ENCODE measurements at places on chromosomes 2 and 18.

GRCh38 chr2:76946631-76947145 lies 575.5 kb downstream of the LRRTM4 start:
- DNase-seq = no peak

GRCh38 chr2:40592218-40592617 lies 140.3 kb upstream of the SLC8A1 start:
- no peak for DNase-seq

DNA sequence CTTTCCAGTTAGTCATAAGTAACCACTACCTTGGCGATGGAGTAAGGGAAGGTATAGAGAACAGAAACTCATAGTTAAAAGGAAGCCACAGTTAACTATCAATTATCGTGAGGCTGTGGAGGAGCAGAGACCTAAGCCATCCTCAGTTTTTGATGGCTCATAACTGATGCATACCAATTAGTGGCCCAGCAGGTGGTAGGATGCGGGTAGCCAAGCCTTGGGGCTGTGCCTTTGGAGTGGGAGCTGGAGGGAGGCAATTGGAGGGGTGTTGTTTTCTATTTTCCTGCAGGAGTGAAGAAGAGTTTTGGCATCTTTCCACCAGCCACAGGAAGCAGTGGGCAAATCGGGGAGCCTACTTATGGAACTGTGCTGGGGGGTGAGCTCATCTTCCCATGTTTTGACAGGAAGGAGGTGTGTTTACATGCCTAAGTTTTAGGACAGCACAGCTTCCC lies 194.8 kb downstream of the TPGS2 start:
- no peak for DNase-seq

GRCh38 chr18:71665131-71665530 lies 879.0 kb downstream of the CBLN2 start:
- DNase-seq = no peak

- no peak for DNase-seq
Observed at GRCh38 chr2:181123798-181124231, 143.4 kb downstream of the UBE2E3 start.

- no peak for DNase-seq
Observed at GRCh38 chr2:145284551-145284950, 764.6 kb upstream of the ZEB2 start.

DNA sequence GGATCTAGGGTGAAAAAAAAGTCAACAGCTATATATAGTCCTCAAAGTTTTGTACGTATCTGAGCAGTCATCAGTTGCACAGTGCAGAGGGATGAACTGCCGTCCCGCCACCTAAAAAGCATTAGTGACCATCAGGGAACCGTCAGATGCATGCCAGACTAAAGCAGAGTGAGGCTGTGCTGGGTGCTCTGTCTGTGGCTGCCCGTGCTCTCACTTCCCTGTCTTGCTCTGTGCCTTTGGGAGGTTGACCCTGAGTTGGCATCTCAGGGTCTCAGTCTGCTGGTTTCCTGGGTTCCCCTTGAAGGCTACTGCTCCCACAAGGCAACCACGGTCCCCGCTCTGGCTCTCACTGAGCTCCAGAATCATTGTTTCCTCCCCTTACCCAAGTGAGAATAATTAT lies 11.1 kb downstream of the CLUL1 start:
- DNase-seq = no peak

GRCh38 chr2:30260941-30261340 lies 29.6 kb downstream of the LBH start:
- DNase-seq = no peak

GRCh38 chr18:22872900-22873537 lies 60.1 kb upstream of the RBBP8 start:
- DNase-seq = no peak

DNA sequence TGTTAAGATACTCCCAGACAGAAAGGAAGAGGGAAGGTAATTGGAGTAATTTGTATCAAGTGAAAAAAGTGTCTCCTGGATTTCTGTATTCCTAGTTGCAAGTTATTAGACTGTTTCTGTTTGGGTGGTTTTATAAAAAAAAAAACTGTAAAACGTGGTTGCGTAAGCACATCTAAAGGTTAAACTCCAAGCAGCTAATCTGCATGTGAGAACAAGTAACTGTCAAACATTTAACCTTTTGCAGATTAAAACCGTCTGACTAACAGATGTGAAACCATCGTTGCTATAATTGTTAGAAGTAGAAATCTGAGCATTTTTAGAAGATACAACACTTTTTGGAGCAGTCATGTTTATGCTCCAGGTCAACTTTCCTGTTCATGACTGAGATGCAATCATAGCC lies 72.3 kb downstream of the AFF3 start:
- no peak for DNase-seq

- no peak for DNase-seq
Observed at GRCh38 chr2:29317077-29317517, 201.9 kb downstream of the CLIP4 start.

DNA sequence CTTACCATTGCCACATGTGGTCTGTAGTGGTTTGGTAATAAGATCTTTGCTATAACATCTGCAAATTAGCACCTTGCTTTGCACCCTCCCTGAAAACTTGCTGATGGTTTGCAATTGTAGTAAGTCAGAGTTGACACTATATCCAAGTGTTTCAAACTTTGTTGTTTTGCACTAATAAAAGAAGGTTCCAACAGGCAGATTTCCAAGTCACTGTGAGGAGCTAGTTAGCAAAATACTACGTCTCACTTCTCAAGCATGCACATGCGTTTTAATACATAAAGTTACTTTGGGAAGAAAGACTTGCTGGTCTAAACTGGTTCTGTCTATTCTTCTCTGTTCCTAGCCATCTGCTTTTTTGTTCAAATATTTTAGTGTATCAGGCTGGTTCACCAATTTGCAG lies 103.7 kb upstream of the ZNF521 start:
- DNase-seq = no peak

DNA sequence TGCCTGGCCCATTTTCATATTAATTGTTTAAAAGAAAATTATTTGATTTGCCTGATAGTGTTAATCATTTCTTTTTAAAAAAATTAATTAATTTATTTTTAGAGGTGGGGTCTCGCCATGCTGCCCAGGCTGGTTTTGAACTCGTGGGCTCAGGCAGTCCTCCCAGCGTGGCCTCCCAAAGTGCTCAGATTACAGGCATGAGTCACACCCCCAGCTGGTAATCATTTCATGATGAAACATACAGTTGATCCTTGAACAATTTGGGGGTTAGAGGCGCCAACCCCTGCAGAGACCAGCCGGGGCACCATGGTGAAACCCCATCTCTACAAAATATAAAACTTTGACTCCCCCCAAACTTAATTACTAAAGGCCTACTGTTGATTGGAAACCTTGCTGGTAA lies 7.9 kb downstream of the GPN1 start:
- no peak for DNase-seq

- DNase-seq = no peak
Observed at GRCh38 chr2:3649581-3649980, 8.4 kb upstream of the ALLC start.

- no peak for DNase-seq
Observed at GRCh38 chr2:219887870-219888269, 260.4 kb downstream of the SLC4A3 start.

DNA sequence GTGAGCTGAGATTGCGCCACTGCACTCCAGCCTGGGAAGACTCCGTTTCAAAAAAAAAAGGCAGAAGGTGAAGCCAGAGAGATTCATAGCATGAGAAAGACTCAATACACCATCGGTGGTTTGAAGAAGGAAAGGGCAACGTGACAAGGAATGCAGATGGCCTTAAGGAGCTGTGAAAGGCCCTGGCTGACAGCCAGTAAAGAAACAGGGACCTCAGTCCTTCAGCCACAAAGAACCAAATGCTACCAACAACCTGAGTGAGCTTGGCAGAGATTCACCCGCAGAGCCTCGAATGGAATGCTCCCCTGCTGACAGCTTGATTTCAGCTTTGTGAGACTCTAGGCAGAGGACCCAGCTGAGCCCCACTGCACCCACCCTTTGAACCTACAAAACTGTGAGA lies 154.9 kb upstream of the NDUFV2 start:
- no peak for DNase-seq

GRCh38 chr18:13245481-13246000 lies 27.0 kb downstream of the LDLRAD4 start:
- DNase-seq = no peak

DNA sequence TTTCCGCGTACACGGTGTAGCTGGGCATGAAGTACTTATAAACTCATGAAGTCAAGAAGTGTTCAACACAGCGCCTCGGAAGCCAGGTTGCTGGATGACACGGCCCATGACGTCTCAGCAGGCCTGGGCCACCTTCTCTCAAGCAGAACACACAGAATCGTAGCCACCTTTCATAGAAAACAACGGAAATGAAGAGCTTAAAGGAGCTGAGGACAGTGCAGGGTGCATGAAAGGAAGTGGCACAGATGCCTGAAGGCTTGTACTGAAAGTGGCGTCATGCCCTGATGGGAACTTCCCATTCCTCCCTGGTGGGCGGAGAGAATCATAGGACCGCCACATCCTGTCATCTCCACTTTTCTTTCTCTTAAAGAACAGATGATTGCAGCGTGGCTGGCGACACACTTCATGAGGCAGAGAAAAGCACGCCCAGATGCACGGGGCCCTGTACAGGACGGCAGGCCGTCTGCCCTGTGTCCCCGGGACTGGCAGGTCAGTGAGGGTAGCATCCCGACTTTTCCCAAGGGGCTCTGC lies 31.1 kb downstream of the HDAC4 start:
- no peak for DNase-seq

- no peak for DNase-seq
Observed at GRCh38 chr2:120111193-120111592, 98.3 kb downstream of the EPB41L5 start.

DNA sequence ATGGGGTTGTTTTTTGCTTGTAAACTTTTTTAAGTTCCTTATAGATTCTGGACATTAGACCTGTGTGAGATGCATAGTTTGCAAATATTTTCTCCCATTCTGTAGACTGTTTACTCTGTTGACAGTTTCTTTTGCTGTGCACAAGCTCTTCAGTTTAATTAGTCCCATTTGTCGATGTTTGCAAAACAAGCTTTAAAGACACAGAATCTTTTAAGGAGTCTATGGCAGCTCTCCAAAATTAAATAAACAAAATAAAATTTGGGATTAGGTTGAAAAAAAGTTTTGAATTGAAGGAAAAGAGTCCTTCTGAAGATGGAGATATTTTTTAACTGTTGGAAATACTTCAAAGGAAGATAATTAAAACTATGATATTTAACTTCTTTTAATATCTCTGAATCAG lies 88.8 kb downstream of the MAP3K20 start:
- no peak for DNase-seq

DNA sequence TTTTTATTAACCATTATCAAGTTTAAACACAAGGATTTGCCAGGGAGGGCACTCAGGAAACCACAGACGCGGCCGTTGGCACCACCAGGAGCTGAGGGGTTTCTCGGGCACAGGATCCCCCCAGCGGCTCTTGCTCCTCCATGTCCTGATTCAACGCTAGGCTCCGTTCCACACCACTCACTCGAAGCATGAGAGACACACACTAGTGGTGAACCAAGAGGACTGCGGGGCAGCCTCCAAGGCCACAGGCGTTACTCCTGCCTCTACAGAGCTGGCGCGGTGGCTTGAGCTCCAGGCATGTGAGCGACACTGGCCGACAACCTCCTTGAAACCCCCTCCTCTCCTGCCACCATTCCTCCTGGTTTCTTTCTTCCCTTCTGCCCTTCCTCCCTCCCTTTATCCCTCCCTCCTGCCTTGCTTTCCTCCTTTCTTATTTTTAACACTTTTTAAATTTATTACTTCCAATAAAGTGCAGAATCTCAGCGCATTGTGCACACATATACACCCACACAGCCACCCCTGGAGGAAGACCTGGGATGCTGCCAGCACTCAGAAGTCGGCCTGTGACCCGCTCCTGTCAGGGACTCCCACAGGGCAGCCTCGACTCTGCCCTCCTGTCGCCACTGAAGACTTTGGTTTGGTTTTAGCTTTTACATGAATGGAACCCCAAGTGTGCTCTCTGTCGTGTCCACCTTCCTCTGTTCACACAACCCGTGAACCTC lies 21.7 kb downstream of the COX7A2L start:
- no peak for DNase-seq

DNA sequence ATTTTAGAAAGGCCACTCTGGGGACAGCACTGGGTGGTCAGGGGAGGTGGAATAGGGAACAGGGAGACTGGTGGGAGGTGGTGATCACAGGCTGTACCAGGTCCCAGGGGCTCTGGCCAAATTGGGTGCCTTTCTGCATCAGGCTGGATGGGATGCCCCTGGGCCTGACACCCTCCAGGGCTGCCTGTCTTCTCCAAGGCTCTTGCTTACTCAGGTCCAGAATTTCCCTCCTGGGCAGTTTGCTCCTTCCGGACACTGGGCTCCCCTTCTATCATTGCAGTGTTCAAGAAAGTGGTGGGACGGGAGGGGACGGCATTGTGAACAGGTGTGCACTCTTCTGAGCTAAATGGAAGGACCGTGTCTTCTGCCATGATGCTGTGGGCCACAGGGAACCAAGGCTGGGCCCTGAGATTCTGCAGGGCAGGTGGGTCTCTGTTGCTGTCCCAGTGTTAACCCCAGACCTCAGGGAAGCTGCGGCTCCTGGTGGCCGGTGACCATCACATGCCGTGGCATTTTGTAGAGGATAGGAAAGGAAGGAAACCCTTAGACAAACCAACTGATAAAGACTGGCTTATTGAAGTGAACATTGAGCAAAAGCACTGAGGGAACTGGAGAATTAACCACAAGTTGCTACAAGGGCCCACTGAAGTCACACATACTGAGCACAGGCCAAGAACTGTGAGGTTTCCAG lies 93.7 kb upstream of the HS6ST1 start:
- DNase-seq = no peak

GRCh38 chr2:215238485-215239098 lies 73.3 kb upstream of the ATIC start:
- no peak for DNase-seq

- no peak for DNase-seq
Observed at GRCh38 chr18:28723506-28723905, 546.6 kb upstream of the CDH2 start.

GRCh38 chr2:7929281-7929680 lies 752.6 kb upstream of the ID2 start:
- DNase-seq = no peak

DNA sequence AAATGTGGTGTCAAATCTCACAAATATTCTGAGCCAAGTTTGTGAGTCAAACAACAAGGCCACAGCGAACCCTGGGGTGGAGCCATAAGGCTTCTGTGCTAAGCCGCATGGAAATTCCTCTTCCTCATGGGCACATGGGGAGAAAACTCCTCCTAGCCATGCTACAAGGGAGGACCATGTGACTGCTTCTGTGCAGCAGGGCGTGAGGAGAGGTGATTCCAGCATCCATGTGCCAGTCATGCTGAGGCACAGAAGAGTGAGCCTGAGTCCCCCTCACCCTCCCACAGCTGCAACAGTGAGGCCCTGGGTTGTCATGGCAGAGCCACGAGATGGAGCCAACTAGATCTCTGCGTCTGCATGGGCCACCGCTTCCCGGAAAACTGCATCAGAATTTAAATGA lies 488.8 kb upstream of the RAB6C start:
- DNase-seq = no peak

GRCh38 chr18:8602040-8602439 lies 7.2 kb upstream of the RAB12 start:
- no peak for DNase-seq
